ENCODE measurements at places on chromosomes 7 and 10.
A peak's percentile ranks its signal among the peaks of the same experiment; 100 is the strongest.

GRCh38 chr10:68125772-68126171 lies 16.5 kb downstream of the MYPN start:
- no peak for DNase-seq

GRCh38 chr7:75654855-75655254 lies 83.9 kb downstream of the HIP1 start:
- no peak for DNase-seq

- DNase-seq: no peak
Observed at GRCh38 chr7:133601617-133602016, 348.7 kb downstream of the EXOC4 start.

DNA sequence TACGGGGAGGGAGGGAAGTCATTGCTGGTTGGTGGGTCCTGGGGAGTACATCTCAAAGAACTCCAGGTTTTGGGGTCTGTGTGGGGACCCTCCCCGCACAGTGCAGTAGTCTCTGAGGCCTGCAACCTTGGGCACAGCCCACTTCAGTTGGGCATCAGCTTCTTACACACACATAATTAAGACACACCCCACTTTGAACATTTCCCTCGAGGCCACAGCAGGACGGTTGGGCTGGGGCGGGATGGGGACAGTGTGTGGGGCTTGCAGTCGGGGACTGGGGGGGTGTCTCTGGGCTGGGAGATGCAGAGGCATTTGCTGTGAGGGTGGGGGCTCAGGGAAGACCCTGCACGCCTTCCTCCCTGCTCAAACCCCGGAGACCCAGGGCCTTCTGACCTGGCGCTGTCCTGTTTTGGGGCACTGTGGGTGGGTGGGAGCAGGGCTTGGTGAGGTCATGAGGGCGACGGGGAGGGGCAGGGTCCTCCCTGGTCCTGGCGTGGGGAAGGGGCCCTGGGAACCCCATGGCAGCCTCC lies 1.3 kb downstream of the LFNG start:
- DNase-seq: no peak

- DNase-seq: no peak
Observed at GRCh38 chr7:77734659-77735421, 38.6 kb downstream of the RSBN1L start.

- peak; percentile 37 for DNase-seq
Observed at GRCh38 chr10:123972481-123973401, 81.1 kb upstream of the CPXM2 start.

DNA sequence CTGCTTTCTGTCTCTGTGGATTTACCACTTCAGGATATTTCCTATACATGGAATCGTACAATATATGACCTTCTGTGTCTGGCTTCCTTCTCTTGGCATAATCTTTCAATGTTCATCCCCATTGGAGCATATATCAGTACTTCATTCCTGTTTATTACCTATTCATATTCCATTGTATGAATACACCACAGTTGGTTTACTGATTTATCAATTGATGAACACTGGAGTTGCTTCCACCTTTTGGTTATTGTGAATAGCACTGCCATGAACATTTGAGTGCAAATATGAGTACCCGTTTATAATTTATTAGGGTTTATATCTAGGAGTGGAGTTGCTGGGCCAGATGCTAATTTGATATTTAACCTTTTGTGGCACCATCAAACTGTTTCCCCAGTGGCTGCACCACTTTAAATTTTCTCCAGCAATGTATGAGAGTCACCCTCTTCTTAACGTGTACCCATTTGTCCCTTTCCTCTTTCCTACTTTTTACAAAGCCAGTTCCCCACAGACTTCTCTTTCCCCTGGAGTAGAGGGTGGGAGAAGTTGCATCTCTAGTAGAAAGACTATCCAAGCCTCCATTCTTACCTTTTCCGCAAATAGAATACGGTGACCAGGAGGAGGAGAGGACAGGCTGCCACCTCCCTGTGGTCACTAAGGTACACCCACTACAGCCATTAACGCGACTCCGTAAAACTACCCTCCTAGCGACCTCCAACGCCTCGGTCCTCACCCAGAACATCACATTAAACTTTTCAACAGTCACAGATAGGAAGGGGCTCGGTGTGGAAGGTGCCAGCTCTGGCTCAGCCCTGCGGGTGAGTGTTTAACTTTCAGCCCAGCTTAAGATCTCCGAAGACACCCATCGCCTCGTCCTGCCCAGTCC lies 25.6 kb downstream of the SCD start:
- no peak for DNase-seq

GRCh38 chr7:66323114-66323796 lies 118.1 kb downstream of the TPST1 start:
- no peak for DNase-seq

GRCh38 chr7:2717293-2718261 lies 29.6 kb downstream of the AMZ1 start:
- DNase-seq: no peak

DNA sequence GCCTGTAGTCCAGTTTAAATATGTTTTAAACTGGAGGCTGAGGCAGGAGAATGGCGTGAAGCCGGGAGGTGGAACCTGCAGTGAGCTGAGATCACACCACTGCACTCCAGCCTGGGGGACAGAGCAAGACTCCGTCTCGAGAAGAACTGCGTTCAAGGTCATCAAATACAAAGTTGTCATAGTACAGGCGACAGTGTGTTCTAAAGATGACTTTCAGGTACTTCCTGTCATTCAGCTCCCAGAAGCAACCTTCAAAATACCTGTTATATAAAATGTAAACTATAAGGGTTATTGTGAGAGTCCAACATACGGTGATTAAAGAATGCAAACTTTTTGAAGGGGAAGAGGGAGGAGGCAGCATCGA lies 8.7 kb downstream of the MPP7 start:
- no peak for DNase-seq

GRCh38 chr10:101035314-101035713 lies 4.3 kb downstream of the SFXN3 start:
- no peak for DNase-seq

- DNase-seq: no peak
Observed at GRCh38 chr7:105279688-105280007, 109.1 kb downstream of the SRPK2 start.

GRCh38 chr10:607545-608185 lies 81.8 kb downstream of the DIP2C start:
- no peak for DNase-seq

GRCh38 chr7:157402388-157402703 lies 65.5 kb downstream of the DNAJB6 start:
- no peak for DNase-seq

GRCh38 chr7:7582596-7582995 lies 15.9 kb downstream of the MIOS start:
- DNase-seq: no peak

GRCh38 chr10:24912215-24912614 lies 40.2 kb downstream of the PRTFDC1 start:
- no peak for DNase-seq

DNA sequence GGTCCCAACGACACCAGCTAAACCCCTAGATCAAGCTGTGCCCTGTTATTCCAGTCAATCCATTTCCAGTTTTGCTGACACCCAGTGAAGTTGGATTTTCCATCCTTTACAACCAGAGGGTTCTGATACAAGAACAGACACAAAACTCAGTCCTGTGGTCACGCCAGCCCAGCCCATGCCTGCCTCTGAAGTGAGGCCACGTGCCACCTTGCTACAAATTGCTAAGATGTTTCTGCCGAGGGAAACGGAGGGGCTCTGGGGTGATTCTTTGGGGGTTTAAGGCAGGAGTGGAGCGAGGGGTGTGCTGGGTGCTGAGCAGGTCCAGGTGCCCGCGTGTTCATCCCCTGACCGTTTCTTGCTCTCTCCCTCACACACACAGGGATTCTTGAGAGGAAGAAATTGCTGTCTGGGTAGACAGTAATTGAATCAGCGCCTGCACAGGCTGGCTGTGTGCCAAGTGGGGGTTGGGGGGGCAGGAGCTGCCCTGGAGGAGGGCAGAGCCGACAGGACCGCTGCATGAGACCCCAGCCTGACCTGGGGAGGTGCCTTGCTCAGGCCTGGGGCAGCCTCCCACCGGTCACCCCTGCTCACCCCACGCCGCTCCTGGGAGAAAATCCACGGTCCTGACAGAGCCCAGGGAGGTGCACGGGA lies 38.1 kb downstream of the ADAP1 start:
- peak; percentile 60 for DNase-seq

DNA sequence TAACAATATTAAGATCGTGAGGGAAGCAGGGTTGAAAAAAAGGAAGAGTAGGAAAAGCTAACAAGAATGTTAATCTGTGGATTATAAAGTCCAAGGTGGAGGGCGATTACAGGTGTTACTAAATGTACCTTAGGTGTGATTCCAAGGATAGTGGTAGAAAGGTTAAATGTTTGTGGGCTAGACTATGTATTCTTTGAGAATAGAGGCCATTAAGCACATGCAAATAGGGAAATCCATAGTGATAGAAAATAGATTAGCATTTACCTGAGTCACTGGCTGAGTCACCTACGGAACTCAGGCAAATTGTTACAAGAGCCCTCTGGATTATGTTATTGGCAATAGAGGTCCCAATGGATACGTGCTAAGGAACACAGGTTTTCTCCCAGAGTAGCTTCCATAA lies 9.0 kb downstream of the MGAM2 start:
- no peak for DNase-seq

- DNase-seq: no peak
Observed at GRCh38 chr7:82605247-82605864, 161.8 kb upstream of the CACNA2D1 start.

DNA sequence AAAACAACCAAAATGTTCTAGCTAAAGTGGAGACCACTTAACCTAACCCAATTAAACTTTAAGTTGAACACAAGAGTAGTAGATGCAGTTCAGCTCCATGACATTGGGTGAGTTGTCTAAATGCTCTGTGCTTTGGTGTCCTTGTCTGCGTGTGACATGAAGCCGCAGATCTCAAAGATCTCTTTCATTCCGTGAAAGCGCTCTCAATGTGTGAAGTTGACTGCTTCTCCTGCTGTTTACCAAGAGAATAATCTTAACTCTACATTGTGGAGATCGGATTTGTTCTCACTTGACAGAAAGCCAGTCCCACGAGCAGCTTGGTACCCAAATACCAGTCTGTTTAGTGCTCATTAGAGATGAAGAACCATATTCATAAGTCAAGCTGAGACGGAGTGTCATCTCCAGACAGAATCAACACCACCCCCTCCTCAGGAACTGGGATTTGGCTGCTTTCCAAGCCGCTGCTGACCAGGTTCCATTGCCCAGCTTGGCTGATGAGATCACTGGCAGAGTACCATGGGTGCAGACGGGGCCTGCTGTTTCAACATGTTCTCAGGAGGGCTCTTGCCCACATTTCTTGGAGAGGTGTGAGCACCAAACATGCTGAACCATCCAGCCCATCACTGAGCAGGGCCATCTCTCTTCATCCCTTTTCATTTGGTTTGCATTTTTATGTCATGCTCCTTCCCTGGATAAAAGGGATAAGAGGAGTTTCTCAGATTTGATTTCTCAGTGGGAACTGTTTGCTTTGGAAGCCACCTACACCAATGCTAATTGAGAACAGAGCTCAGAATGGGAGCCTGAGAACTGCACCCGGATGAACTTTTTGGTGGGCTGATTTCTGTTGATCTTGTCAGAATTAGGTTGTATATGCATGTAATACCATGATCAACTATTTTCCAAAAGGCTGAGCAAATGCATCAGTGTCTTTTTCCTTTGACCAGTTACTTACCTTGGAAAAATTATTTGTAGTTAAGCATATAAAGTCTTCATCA lies 95.8 kb upstream of the AGBL3 start:
- DNase-seq: peak; percentile 88

DNA sequence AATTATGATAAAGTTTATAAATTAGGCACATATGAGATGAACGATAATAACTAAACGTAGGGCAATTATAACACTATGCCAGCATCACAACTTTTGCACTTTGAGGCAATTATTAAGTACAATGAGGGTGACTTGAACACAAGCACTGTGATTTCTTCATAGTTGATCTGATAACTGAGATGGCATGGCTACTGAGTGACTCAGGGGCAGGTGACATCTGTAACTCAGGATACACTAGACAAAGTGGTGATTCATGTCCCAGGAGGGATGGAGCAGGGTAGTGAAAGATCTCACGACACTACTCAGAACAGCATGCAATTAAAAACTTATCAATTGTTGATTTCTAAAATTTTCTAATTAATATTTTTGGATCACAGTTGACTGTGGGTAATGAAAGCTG lies 98.3 kb upstream of the ARHGAP21 start:
- no peak for DNase-seq

DNA sequence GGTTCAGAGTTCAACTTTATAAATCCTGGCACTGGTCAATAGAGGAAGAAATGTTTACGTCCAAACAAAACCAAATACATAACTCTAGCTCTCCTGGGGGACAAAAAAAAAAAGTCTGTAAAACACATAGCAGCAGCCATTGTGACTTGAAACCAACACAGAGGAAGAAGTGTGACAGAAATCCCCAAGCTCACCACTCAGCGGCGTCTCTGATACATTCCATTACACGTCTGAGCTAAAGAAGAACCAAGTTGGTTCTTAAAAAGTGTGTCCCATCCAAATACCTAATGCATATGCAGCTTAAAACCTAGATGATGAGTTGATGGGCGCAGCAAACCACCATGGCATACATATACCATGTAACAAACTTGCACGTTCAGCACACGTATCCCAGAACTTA lies 58.3 kb upstream of the NANOS1 start:
- no peak for DNase-seq

GRCh38 chr7:17951742-17952254 lies 11.5 kb upstream of the SNX13 start:
- DNase-seq: no peak

DNA sequence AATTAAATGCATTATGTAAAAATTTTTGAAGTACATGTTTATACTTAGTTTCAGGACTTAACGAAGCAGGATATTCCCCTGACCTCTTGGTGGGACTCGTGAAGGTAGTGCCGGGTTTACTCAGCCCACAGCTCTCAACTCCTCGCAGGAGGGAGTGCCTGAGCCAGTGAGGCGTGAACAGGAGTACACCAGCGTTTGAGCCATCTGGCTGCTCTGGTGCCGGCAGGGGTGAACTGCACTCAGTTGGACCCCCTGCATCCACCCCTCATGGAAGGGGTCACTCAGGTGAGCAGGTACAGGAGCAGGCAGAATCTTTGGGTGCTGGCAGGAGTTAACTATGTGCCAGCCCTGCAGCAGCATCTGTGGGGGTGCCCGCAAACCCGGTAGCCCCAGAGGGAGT lies 625.1 kb upstream of the PCDH15 start:
- no peak for DNase-seq

- no peak for DNase-seq
Observed at GRCh38 chr7:85710960-85711359, 524.1 kb upstream of the SEMA3D start.

- DNase-seq: peak; percentile 30
Observed at GRCh38 chr7:151851145-151851751, 25.7 kb downstream of the PRKAG2 start.

All from RWPE2 (cell line).